Gastroesophageal sphincter (tissue), 4 donors: ENCODE measurements at places on chromosomes 3 and 15. TPM values are rescaled to one million over a fixed set of nuclear protein-coding genes. Genes with fewer than 3 reads are reported as not detected.

Gene SLC22A13
- 1.3 TPM for total RNA-seq

Gene KBTBD13
- not detected for total RNA-seq

Gene CCDC33
- not detected for total RNA-seq

DNA sequence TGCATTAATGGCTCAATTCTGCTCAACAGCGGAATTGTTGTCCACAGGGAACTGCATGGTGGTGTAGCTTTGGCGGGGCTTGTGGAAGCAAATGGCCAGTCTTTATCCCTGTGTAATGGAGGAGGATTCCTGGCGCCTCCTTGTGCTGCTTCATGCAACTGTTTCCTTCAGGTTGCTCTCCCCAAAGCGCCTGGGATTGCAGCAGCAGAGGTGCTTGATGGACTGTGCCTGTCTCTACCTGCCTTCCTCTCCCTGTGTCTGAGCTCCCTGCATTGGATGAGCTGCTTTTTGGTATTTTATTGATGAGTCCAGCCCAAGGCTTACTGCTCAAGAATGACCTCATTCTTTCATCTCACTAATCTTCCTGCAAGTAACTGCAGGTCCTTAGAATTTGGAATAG, 72.9 kb upstream of the NDN start:
- ATAC-seq, result no peak

DNA sequence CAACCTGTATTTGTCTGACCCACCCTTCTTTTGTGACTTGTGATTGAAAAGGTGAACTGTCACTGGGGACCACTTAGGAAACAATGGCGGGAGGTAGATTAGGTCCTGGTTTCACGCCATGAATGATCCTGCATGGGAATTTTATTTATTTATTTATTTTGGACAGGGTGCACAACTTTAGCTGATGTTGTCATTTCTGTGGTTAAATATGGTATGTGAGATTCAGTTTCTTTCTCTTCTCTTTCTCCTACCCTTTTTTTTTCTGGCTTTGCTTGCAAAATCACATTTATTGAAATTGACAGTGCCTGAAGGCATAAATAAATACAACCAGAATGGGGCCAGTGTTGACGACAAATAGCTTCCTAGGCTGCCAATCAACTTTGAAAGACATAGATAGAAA, 18.0 kb upstream of the HTR3E start:
- ATAC-seq, result no peak

- no peak for ATAC-seq
These were observed 19.6 kb downstream of the GALK2 start for GRCh38 chr15:49189631-49190030.

- ATAC-seq, result no peak
These were observed 42.8 kb downstream of the GAP43 start for GRCh38 chr3:115666081-115666480.

DNA sequence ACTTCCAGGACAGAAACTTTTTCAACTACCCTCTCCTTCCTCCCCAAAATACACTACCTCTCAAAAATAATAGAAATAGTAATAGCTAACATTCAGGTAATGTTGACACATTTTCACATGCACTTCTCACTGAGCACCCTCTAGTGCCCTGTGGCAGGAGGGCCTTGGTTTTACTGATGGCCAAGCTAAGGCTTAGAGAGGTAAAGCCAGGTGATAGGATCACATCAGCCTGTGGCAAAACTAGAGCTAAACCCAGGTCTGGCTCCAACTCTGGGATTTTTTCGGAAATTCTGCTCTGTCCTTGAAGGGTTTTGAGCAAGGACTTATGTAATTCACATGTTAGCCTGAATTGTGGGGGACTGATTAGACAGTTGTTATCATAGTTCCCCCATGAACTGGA, 922 bp upstream of the TAMM41 start:
- no peak for ATAC-seq

- ATAC-seq, result no peak
These were observed 166.9 kb upstream of the UMPS start for GRCh38 chr3:124563376-124563775.

GRCh38 chr15:31223478-31224350, 102.9 kb upstream of the KLF13 start:
- no peak for ATAC-seq

DNA sequence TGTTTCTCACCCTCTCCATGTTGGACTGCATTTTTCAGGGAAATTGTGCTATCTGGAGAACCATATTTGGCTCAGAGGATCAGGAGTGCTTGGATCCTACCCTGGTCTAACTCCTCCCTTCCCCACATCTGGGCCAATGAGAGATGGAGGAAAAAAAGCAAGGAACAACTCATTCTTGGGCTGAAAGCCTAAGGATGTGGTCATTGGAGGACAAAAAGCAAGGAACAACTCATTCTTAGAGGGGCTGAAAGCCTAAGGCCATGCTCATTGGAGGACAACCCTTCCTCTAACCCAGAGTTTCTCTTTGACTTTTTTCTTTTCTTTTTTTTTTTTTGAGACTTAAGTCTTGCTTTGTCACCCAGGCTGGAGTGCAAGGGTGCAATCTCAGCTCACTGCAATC, 48.6 kb upstream of the CHRNB4 start:
- ATAC-seq, result no peak

DNA sequence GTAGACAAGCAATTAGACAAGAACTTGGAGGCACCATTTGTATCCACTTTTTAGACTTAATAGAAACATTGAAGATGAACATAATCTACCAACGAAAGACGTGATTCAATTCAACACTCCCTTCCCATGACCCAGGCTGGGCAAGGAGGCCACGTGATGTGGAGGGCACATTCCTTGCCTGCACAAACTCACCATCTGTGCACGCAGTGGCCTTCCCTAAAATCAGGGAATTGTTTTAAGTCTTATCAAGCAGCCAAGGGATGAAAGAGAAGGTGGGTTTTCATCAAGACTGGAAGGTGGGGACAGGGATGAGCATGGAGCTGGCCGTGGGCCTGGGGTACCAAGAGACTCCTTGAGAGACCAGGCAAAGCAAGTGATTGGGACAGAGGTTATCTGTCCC, 13.5 kb downstream of the STARD5 start:
- no peak for ATAC-seq
